ENCODE measurements at places on chromosomes 4 and X.
A peak's percentile ranks its signal among the peaks of the same experiment; 100 is the strongest.

GRCh38 chrX:153739754-153740486 lies 15.3 kb downstream of the ABCD1 start:
- peak; percentile 50 for DNase-seq

- no peak for DNase-seq
Observed at GRCh38 chr4:8194306-8195242, 4.5 kb upstream of the SH3TC1 start.

- no peak for DNase-seq
Observed at GRCh38 chrX:137823257-137823656, 257.3 kb downstream of the ZIC3 start.

DNA sequence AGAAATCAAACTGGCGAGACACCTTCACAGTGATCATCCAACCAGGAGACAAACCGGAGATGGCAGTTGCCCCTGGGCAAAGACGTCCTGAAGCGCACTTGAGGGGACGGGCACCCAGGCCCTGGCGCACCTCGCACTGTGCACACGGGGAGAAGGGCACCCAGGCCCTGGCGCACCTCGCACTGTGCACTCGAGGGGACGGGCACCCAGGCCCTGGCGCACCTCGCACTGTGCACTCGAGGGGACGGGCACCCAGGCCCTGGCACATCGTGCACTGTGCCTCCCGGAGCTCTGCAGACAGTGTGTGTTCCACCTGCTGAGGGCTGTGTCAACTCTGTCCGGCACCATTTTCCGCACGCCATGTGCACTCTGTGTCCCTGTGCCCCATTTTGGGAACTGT lies 34.6 kb upstream of the CPLX1 start:
- no peak for DNase-seq

GRCh38 chr4:96703265-96703664 lies 863.4 kb downstream of the PDHA2 start:
- DNase-seq: no peak

GRCh38 chr4:62070291-62070852 lies 870.2 kb downstream of the ADGRL3 start:
- no peak for DNase-seq

DNA sequence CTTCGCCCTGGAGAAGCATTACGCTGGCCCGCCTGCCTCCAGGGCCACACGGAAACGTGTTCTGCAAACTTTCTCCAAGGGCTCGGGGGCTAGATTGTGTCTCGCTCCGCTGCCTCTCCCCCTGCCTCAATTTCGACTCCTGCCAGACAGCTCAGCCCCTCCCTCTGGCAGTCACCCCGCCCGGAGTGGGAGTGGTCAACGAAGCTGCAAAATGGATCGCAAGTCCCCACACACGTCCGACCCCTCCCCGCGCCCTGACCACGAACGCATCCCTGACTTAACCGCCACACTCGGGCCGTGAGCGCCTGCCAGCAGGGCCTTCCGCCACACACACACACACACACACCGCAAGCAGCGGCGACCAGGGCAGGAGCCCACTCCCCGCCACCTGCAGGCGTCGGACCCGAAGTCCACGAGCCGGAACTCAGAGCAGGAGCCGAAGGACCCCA lies 47.0 kb upstream of the NKAP start:
- DNase-seq: no peak

DNA sequence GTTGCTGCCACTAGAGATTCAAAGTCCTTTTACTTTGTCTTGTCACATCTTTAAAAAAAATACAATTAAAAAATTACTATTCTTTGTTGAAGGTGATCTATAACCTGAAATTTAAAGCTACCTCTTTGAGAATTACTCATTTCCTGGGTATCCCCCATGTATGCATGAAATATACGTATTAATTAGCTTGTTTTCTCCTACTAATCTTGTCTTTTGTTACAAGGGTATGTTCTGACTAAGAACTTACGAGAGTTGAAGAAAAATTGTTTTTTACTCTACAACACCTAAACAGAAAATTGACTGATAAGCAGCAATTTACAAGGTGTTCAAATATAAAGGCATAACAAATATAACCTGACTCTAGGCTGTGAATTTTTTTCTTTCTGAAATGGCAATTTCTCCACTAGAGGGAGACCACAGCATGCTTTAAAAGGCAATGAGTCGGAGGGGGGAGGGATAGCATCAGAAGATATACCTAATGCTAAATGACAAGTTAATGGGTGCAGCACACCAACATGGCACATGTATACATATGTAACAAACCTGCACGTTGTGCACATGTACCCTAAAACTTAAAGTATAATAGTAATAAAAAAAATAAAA lies 249.6 kb downstream of the OPHN1 start:
- DNase-seq: no peak

DNA sequence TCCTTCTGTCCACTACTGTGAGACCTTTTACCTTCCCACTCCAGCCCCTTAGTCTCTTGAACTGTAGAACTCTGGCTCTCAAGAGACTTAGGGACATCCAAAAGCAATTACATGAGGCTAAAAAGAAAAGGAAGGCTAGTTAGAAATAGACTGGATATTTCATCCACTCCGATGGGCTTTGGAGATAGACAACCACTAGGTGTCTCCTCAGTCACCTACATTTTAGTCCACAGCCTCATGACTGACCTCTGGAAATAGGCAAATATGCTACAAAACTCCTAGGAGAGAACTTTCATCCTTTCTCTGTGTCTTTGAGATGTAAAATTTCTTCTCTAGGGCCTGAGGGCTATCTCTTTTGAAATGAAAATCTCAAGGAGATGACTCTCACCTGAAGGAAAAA lies 45.1 kb upstream of the LAMP2 start:
- no peak for DNase-seq

- no peak for DNase-seq
Observed at GRCh38 chr4:5186271-5187064, 135.2 kb downstream of the STK32B start.

DNA sequence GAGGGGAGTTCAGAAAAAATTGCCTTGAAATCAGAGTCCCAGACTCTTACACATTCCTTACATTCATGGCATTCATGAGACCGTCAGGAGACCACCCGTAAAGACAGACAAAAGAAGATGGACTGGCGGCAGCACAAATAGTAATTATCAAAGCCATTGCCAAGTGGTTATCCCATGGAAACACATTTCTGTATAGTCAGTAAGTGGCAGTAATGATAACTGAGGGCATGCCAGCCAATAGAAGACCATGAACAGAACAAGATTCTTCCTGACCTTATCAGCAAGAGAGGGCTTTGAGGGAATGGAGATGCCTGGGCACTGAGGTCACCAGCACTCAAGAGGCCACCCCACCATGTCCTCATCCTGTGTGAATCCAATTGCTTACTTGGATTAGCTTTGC lies 121.7 kb upstream of the HCCS start:
- DNase-seq: no peak

DNA sequence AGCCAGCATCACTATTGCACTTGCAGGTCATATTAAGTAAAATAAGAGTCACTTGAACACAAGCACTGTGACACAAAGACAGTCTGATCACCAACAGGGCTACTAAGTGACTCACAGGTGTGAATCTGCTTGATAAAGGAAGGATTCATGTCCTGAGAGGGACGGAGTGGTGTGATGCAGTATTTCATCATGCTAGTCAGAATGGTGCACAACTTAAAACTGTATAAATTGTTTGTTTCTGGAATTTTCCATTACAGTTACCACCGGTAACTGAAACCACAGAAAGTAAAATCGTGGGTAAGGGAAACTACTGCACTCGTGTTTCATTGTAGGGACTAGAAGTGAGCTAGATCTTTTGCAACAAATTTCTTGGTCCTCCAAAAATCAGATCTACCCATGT lies 109.7 kb downstream of the ELOVL6 start:
- DNase-seq: peak; percentile 43

DNA sequence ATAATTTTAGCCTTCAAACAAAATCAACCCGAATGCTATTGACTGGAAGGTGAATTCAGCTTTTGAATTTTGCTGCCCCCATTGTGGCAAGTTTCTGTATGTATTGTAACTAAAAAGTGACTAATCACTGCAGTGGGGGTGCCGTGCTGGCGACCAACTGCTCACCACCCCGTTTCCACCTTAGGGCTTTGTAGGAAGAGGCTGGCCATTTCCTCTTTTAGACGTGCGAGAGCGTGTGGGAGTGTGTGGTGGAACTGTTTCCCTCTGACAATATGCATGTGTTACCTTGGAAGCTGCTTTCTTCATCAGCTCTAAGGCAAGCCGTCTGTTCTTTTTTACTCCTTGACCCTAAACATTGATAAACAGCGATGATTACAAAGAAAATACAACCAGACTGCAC lies 78.8 kb downstream of the SEL1L3 start:
- DNase-seq: peak; percentile 24

DNA sequence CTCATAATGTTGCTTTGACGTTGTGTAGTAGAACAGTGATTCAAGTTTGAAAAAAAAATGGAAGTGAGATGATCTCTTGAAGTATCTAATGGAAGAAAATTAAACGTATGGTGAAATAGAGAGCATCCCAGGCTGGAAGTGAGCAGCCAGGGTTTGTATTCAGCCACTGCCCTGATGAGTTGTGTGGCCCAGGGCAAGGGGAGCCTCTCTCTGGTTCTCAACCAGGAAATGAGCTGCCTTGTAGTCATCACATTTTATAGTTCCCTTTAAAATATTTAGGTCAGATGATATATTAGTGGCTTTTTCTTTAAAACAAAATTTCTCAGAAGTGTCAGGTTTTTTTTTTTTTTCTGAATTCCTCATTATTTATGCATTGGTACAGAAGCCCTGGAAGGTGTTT lies 150.3 kb downstream of the GPAT3 start:
- no peak for DNase-seq

DNA sequence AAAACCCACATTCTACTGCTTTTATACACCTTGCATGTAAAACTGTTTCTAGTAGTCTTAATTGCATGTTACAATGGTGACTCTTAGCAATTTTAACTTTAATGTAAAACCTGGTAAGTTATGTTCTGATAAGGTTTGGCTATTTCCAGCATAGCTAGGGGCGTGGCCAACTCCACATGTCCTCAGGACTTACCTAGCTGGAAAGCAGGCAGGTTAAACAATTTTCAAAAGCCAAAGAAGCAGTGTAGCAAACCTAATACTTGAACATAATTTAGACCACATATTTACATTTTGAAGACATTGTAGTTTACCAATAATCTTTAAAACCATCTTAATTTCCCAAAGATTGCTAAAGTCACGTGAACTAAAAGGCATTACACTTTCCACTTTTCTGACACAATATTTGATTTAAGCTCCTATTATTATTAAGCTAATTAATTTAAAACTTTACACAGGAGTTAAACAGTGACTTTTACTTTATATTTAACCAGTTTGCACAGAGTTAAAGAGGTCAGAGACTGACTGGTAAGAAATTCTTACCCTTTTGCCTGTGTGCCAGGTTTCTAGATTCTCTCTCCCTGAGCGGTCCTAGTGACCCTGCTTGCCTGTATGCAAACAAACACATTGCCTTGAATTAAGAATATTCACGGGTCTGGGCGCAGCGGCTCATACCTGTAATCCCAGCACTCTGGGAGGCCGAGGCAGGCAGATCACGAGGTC lies 88.2 kb downstream of the GLUD2 start:
- DNase-seq: no peak

- DNase-seq: no peak
Observed at GRCh38 chrX:49225858-49226257, 7.3 kb downstream of the CACNA1F start.
